ENCODE measurements at places on chromosomes 11 and 22.

- DNase-seq: no peak
Measured at GRCh38 chr11:4211991-4212390, 117.4 kb downstream of the RRM1 start.

GRCh38 chr11:73149105-73149504, 7.0 kb upstream of the FCHSD2 start:
- no peak for DNase-seq

GRCh38 chr11:35943309-35943708, 553 bp upstream of the LDLRAD3 start:
- no peak for DNase-seq

DNA sequence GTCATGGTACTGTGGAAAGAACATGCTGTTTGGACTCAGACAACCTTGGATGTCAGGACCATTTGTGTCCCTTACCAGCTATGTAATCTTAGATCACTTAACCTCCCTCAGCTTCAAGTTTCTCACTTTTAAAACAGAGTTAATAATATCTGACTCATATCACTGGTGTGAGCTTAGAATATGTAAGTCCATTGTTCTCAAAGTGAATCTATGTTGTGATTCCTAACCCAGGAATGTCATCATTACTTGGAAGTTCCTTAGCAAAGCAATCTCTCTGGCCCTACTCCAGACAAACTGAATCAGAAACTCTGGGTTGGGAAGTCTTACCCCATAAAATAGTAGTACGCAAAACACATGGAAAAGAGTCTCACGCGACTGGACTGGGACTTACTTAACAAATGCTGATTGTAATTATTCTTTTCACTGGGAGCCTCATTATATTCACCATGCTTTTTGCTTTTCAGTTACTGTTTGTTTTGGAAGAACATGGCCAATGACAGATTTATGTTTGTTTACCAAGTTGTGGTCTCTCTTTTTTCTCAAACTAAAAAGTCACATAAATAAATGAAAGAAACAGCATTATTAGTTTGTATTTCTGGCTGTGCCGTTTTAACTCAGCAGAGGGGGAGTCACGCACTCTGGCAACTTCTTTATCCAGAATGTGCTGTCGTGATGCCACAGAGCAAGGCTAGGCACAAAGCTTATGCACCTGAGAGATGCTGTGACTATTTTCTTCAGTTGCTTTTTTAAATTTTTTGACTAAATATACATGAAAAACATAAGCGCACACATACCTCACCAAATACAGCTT, 217.7 kb upstream of the CTSC start:
- no peak for DNase-seq

GRCh38 chr22:25057013-25057881, 104.7 kb downstream of the KIAA1671 start:
- DNase-seq: peak; percentile 26

- DNase-seq: peak; percentile 26
Measured at GRCh38 chr11:952406-953385, 27.0 kb downstream of the AP2A2 start.

DNA sequence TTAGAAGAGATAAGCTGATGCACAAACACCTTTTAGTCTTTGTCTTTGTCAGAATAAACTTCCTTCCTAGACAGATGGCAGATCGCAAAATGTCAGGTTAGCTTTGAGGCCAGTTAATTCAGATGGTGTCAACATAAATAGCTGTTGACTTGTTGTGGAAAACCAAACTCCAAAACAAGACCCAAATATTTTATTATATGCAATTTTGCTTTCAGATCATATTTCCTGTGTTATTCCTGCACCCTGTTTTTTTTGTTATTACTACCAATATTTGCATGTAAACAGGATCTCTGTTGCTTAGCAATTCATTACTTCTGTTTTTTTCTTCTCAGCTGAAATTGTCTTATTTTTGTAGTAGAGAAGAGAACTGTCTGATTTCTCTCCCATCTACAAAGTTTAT, 316.0 kb downstream of the ETS1 start:
- DNase-seq: no peak

- DNase-seq: no peak
Measured at GRCh38 chr11:119505861-119506260, 82.9 kb upstream of the THY1 start.

DNA sequence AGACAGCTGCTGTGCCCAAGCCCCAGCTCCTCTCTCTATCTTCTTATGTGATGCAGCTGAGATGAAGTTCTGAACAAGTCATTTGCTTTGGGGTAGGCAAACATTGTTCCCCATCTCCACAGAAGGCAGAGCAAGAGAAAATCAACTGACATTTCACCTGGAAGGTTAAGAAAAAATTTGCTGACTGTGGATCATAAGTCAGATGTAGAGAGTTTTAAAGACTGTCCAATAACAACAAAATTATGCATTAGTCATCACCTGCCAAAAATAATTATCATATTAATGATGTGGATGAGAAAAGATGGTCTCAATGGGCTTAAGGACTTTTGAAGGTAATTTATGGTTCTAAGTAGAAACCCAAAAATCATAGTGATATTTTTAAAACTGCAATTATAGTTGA, 59.2 kb downstream of the KCNJ1 start:
- DNase-seq: no peak

DNA sequence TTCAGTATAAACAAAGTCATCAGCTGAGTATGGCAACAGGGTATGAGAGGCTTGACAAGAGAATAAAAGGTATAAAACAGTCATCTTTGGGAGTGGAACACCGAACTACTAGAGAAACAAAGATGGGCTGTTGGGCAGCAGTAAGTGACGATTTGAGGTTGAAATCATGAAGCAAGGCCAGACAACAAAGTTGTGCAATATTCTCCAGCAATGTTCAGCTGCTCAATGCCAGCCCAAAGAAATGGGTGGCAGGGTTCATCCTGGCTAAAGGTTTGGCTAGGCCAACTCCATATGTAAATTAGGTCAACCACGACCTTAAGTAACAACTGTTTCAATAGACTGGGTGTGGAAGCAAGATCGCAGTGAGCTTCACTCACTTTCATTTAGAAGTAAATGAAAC, 6.2 kb downstream of the APIP start:
- DNase-seq: no peak

- DNase-seq: no peak
Measured at GRCh38 chr22:27761665-27762064, 39.9 kb downstream of the MN1 start.

GRCh38 chr22:43723816-43724215, 88.3 kb downstream of the EFCAB6 start:
- no peak for DNase-seq

DNA sequence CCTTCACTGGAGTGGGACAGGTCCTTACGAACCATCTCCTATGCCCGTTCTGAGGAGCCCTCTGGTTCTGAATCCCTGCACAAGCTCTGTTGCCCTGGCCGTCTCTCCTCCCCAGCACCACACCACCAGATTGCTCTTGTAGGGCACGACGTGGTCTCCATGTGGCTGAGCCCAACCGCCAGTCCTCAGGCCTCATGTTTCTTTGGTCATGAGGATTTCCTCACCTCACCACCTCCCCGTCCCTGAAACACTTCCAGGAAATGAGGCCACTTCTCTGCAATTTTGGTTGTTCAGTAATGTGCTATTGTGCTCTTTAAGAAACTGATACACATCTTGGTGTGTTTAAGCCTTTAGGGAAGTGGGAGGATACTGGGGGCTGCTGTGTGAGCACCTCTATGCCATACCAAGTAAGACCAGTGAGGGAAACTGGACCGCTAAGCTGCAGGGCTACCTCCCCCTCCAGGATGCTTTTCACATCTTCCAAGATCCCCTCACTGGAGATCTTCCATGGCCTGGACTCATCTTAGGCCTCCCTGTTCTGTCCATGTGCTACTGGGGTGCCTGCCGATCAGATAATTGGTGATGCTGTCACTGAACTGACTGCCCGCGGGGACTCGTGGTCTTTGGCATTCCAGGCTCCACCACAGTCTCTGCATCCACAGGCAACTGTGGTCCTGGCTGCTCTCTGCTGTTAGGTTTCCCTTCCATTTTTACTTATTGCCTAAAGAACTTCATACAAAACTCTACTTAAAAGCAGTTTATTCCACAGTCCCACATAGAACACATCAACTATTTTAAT, 21.9 kb downstream of the DRICH1 start:
- no peak for DNase-seq

- DNase-seq: no peak
Measured at GRCh38 chr11:46967962-46968361, 31.4 kb downstream of the CSTPP1 start.

DNA sequence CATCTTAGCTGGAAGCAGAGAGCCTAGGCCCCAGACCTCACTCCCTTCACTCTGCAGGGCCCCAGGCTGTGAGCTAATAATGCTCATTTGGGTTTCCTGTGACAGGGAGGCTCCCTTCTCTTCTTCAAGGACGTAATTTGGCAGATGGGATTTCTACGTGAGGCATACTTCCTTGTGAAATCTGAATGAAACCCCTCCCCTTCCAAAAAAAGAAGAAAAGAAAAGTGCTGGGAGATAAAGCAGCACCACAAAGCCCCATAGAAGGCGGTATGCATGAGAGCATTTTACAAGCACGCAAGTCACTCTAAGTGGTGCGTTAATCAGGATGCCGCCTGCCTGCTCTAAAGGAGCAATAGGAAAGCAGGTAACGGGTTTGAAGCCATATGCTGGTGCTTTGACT, 5.7 kb downstream of the P2RX3 start:
- DNase-seq: no peak

DNA sequence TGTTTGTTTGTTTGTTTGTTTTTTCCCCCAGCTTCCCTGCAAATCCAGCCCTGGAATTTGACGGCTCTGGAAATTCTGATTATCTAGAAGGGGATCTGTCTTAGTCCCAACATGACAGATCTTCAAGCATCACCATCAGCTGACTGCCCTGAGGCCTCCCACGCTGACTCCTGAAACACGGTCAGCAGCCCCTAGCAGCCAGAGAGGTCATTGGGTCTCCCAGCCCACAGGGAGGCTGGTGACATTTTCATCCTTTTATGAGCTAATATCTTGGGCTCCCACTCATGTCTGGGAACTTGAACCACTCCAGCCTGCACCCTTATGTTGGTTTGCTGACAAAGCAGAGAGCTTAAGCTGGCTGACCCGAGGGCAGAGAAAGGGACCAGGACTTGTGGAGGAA, 66.0 kb upstream of the TIMP3 start:
- DNase-seq: no peak

DNA sequence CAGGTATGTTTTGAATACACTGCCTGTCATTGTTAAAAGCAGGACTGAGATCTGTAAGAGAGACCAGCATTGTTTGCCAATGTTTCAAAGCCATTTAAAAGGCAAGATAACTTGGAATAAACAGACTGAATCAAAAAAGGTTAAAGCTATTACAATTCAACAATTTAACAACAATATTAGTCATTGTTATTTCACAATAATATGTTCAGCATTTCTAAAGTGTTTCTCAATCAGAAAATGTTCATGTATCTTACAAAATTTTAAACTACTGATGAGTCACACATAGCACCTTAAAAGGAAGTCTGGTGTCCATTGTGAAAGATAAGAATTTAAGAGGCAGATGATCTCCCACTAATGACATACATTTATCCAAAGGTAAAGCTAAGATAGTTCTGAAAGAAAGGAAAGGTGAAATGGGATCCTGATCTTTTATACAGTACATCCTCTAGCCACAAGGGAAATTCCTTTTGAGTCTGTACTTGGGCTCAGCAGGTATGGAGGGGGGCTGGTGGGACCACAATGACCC, 79.7 kb downstream of the MAML2 start:
- no peak for DNase-seq

GRCh38 chr22:38309614-38310517, 7.4 kb downstream of the CSNK1E start:
- no peak for DNase-seq

DNA sequence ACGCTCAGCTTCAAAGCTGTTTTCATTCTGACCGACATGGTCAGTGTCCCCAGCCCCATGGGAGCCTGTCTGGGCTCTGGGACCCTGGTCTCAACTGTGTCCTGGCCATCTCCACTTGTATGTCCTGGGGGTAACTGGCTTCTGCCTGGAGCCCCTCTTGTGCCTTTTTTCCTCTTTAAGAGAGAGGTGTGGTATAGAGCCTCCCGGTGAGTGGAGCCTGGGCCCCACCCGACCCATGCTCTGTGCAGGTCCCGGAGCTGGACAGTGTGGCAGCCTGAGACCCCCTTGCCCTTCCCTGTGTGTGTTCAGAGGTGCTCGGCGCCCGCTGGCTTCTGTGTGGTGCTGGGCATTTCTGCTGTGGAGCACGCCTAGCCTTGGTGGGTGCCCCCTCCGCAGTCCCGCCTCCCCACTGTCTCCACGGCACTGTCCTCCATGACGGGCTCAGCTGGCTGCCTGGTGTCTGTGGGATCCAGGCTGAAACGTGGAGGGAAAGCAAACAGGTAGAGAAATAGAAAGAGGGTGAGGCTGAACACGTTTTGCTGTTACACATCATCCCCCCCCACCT, 74.9 kb downstream of the PARVB start:
- DNase-seq: no peak

DNA sequence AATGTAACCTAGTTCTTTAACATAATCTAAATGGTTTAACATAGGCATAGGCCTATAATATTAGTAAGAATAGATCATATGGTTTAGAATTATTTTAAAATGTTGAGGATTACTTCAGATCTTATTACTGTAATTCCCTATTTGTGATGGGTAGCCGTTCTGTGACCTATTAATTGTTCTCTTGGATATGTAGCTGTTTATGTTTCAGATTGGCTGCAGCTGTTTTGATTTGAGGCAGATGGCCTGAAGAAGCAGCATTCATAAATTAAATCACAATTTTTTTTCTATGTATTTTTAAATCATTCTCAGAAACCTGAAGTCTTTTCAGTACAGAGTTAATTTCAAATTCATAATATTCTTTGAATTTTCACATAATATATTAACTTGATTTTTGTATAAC, 104.5 kb downstream of the PDE3B start:
- no peak for DNase-seq

DNA sequence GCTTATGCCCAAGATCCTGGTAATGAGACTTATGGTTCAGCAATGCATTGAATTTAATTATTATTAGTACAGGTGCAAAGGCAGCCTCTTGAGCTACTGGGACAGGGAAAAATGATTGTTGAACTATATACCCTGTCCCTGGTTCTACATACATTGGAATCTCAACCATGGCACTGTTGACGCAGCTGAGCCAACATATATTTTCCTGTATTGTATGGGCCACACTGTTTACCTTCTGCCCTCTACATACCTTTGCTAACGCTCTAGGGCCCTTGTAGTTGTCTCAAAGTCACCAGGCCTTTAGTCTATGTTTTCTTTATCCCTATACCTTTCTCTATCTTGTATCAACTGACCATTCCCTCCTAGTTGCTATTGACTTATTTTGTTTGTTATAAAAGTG, 22.6 kb downstream of the KREMEN1 start:
- no peak for DNase-seq

DNA sequence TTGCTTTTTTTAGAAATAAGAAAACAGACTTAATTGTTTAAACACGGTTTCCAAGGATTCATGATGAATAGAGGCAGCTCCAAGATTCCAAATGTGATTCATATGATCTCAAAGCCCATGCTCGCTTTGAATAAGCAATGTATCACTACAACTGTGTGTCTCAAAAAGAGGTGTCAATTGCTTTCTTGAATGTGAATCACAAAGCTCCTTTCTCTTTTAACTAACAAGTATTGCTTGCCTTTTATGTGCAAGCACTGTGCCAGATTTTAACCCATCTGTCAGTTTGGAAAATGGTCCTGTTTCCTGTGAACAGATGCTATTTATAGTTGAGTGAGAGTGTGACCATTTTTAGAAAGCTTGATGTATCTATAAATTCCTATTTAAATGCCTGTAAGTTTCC, 6.5 kb downstream of the OOSP1 start:
- DNase-seq: no peak

GRCh38 chr22:29080106-29080975, 7.5 kb downstream of the KREMEN1 start:
- DNase-seq: no peak

Measured in midbrain (tissue), 1 donor.